HS-5 (cell line): ENCODE measurements at places on chromosomes 5 and 9.

- no peak for DNase-seq
Measured at GRCh38 chr5:55421074-55421529, 113.3 kb downstream of the MTREX start.

DNA sequence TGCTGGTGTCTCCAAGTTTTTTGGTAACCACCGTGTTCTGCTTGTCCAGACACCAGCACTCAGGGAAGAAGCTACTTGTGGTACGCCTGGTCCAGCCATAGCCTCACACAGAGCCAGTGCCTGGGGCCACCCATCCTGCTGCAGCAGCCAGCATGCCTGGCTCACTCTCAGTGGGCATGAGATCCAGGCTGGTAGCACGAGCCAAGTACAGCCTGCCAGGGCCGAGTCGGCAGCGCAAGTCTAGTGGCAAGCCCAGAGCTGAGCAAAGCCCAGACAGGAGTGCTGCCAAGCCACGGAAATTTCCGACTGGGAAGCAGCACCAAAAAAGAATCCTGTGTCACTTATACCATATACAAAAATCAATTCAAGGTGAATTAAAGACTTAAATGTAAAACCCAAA is 36.3 kb upstream of the FBXL17 start:
- DNase-seq: no peak

- peak; percentile 25 for DNase-seq
Measured at GRCh38 chr5:68962757-68963484, 130.9 kb upstream of the SLC30A5 start.

GRCh38 chr5:73263001-73263710 is 90.2 kb downstream of the TMEM174 start:
- DNase-seq: no peak

GRCh38 chr5:65029178-65029577 is 260.4 kb downstream of the CWC27 start:
- no peak for DNase-seq

GRCh38 chr9:86876621-86877196 is 70.6 kb downstream of the GAS1 start:
- DNase-seq: no peak

DNA sequence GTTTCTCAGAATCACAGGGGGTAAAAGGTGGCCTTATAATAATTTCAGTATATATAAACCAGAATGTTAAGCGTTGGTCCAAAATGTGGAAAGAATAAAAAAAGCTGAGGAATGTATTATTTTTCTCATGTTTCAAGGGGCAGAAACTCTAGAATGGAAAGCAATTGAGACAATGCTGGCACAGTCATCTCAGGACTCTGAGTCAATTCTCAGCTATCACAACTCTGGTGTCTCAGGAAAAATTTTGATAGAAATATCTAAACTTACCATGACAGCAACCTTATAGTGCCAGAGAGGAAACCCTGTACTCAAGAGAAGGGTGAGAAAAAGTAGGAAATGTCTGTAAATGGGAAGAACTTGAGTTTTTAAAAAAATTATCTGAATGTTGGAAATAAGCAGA is 1189.4 kb upstream of the NUDT12 start:
- DNase-seq: no peak
